ENCODE measurements at places on chromosomes 7 and 10. TPM values are rescaled to one million over a fixed set of nuclear protein-coding genes. Genes with fewer than 3 reads are reported as not detected.

DNA sequence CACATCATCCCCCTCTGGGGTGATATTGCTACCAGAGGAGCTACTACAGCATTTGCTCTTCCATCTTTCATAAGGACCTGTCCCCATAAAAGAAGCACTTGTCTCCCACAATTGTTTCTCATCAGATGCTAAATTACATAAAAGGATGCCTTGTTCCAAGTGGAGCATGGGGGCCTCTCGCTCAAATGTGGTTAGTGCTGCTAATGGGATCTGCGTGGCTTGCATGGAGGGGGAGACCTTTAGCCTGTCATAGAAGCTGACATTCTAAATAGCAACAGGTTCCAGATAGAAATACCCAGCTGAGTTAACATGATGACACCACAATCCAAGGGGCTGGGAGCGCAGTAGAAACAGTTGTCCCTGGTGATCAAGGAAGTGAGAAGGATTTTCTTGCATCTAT, 257.9 kb downstream of the SFMBT2 start:
- DNase-seq: no peak

DNA sequence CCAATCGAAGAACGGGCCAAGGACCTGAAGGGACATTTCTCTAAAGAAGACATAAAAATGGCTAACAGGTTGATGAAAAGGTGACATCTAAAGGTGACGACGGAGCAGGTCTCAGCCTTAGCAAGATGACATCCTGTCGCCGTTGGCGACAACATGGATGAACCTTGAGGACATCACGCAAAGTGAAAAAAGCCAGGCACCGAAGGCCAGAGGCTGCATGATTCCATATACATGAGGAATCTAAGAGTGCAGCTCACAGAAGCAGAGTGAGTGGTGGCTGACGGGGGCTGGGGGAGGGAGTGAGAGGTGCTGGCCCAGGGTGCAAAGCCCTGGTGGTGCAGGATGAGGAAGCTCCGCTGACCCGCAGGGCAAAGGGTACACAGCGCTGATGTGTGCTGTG, 34.1 kb upstream of the NKX6-2 start:
- DNase-seq: no peak

Gene CXCL12
- not detected for total RNA-seq

Gene OR6V1
- total RNA-seq: not detected

Gene MMD2
- total RNA-seq: not detected

Gene MXI1
- total RNA-seq: 49.7 TPM

Gene PTPRZ1
- not detected for total RNA-seq

- no peak for DNase-seq
Observed at GRCh38 chr10:94430701-94431100, 28.4 kb downstream of the TBC1D12 start.

- DNase-seq: no peak
Observed at GRCh38 chr10:88322324-88323063, 260.6 kb downstream of the RNLS start.

Gene PRR15
- total RNA-seq: not detected

Gene LRIT1
- total RNA-seq: not detected

DNA sequence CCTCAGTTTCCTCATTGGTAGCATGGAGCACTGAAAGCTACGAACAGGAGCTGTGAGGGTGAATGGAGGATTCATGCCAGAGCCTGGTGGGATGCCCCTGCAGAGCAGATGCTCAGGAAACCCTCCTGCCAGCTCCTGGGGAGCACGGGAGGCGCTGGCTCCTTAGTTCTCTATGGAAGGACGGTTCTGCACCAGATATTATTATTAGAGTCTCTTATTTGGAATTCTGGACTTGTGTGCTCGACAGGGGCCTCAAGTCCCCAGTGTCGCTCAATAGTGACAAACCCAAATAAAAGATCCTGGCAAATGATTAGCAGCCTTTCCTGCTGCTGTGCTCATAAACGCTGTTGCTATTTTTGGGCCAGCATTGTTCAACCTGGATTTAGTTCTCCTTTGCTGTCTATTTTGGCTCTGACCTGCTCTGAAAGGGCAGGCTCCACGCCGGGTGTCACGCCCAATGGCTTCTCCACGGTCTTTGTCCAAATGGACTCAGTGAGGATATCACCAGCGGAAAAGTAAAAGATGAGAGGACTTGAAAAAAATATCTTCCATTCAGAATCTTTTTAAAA, 23.0 kb upstream of the KLF6 start:
- no peak for DNase-seq

DNA sequence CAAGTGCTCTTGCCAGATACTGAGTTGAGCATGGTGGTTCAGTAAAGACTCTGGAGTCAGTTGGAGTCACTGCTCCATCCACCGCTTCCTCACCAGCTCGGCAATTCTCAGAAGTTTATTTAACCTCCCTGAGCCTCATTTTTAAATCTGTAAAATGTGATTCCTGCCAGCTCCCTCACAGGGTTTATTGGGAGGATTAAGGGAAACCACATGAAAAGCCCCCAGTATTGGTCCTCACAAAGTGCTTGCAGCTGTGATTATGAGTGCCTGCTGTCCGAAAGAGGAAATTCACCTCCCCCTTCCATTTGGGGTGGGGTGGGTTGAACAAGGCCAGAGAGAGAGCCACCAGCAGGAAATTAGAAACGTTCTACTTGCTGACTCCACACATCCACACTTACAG, 99.0 kb downstream of the AOAH start:
- DNase-seq: no peak

DNA sequence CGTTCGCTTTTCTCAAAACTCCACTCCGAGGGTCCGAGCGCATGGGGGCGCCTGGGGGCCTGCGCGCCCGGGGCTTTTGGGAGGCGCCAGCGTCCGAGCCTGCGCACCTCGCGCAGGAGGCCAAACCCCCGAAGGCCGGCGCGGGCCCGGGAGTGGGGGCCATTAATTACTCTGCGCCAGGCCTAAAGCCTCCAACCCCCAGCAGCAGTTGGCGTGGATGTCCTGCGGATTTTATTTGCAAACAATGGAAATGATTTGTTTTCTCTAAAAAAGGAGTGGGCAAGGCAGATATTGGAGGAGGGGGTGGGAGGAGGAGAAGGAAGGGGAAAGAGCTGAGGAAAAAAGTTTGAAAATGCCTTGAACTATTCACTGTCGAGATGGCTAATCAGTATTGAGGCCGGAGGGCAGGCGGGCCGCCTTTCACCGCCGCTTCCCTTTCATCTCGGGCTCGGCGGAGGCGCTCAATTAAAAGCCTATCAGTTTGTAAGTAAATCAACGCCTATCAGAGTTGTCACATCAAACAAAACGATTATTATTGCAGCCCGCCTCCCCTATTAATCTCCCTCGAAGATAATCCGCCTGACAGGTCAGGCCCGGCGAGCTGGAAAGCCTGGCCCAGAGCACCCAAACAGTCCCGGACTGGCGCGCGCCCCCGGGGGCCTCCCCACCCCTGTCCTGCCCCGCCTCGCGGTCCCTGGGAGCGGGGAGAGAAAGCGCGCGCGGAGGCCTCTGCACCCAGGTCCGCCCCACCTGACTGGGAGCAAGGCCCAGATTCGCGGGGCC, 3.4 kb upstream of the ZNF503 start:
- DNase-seq: no peak

Gene POT1
- total RNA-seq: 23.5 TPM

DNA sequence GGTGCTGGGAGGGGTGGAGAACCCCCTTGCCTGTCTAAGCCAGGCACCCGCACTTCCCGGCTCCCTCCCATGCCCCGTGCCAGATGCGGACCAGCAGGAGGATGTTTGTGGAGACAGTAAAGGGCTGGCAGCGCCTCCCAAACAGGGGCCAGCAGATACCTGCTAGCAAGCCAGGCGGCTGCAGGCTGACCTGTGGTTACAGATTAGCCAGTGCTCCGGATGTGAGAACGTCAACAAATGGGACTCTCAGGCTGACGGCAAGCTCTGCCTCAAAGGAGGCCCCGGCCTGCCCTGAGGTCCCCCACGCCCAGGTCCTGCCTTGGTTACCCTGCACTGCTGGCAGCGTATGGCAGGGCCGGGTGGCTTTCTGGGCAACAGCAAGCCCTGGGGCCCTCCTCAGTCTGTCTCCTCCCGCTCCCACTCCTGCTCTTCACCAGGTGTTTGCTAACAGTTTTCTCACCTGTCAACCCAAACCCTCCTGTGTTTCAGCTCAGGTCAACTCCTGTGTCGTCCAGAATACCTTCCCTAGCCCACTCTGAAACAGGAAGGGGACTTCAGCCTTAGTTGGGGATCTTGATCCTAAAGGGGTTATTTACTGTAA, 85.4 kb downstream of the NEURL1 start:
- no peak for DNase-seq

Gene SPAM1
- not detected for total RNA-seq

Gene ERCC6
- 46.7 TPM for total RNA-seq

GRCh38 chr10:133159950-133160825, at the start of gene KNDC1:
KNDC1 (plus strand) TSS chr10:133160219; CDS start chr10:133160468, 249 bp downstream.
- no peak for DNase-seq

DNA sequence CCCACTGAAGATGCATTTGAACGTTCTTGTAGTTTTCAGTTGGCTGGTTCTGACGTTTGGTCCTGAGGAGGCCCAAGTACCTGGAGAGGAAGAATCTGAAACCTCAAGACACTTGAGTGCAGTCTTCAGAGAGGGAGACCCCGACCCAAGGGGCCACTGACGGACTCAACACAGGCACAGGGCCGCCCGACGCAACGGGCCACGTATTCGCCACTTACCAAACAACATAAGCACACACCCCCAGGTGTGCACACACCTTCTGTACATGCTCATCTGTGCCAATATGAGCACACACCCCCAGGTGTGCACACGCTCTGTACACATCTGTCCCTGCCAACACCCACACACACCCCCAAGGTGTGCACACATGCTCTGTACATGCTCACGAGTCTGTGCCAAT, 68.5 kb downstream of the DIP2C start:
- DNase-seq: no peak

DNA sequence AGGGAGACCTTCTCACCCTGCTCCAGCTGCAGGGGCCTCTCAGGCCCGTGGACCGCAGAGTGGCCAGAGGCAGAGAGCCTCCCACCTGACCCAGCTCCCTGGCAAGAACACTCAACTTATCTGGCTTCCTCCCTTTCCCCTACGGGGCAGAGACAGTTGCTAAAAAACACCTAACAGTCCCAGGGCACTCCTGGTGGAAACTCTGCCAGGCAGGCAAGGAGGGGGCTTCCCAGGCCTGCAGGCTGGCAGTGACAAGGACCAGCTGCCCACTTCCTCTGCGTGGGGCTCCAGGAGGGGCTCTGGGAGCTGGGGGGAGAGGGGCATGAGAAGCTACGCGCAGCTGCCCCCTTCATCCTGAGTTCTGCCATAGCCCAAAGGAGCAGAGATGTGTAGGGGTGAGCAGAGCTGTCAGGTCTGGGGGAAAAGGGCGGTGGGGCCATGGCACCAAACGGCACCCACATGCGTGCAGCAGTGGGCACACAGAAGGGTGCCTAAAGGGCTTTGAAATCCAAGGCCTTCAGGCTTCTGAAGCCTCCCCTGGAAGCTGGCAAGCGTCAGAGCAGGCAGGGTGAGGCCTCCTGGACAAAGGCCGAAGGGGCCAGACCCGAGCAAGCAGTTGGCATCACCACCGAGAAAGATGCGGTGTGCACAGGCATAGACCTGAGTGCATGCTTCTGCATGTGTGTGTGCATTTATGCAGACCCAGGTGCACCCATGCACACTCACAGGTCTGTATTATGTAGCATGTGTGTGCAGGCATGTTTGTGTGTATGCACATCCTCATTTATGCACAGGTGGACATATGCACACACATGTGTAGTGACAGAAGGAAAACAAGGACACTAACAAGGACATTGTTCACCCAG, 14.4 kb downstream of the SPOCK2 start:
- no peak for DNase-seq

Gene GFRA1
- not detected for total RNA-seq

Gene CCDC126
- 15.5 TPM for total RNA-seq

Gene UPK3B
- 3.3 TPM for total RNA-seq

DNA sequence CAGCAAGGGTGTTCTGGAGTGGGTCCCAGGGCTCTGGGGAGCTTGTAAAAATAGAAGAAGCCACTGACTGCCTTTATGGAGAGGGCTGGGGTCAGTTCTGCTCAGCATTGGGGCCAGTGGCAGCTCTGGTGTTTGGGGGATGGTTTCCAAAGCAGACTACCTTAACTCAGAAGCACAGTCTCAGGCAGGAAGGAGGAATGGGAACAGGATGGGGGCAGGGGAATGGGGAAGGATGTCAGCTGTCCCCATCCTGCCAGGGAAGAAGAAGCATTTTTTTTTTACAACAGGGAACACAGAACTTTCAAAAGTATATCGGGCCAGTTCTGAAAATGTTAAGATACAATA, 28.8 kb downstream of the TSPAN15 start:
- no peak for DNase-seq

GRCh38 chr7:12690041-12690878, 2.8 kb downstream of the ARL4A start:
- no peak for DNase-seq

DNA sequence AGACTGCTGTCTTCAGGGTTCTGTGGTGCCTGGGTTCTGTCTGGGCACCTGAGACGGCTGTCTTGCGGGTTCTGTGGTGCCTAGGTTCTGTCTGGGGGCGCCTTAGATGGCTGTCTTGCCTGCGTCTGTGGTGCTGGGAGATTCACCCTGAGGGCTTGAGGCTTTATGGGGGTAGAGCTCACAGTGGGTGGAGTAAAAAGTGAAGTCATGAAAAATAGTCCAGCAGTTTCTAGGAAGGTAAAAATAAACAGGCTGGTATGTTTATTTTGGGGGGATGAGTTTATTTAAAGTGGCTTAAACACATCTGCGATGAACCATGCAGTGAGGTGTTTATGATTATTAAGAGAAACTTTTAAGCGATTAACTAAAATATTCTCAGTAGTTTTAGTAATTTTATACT, 64.2 kb downstream of the NKX6-2 start:
- no peak for DNase-seq

DNA sequence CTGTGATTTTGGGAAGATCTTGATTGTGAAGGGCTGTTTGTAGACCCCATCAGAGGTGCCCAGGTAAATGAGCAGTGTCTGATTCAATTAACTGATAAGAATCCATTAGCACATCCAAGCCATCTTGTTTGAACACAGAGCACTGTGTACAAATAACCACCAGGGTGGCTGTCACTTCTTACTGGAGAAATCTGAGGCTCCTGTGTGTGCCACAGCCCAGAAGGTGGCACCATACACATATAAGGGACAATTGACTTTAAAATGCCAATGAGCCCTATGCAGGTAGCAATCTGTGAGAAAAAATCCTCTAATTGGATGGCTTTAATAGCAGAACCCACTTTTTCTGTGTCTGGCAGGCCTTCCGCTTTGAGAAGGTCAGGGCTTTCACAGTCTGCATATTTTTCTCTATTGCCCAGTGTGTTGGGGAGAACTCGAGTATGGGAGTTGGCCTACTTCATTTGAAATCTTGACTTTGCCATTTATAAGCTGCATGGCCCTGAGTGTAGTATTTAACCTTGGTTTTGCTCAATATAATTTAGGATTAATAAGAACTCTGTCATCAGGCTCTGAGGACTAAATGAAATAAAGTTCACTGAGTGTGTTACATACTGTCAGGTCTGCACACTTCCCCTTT, 517.4 kb downstream of the CCSER2 start:
- DNase-seq: no peak

- DNase-seq: no peak
Observed at GRCh38 chr10:132301371-132302330, 6.1 kb downstream of the STK32C start.

Gene PON2
- total RNA-seq: 8.0 TPM

Gene HTR7
- total RNA-seq: not detected
